ENCODE measurements at places on chromosomes 3 and 15.

- no peak for DNase-seq
Measured at GRCh38 chr3:111107662-111108035, 36.0 kb downstream of the NECTIN3 start.

DNA sequence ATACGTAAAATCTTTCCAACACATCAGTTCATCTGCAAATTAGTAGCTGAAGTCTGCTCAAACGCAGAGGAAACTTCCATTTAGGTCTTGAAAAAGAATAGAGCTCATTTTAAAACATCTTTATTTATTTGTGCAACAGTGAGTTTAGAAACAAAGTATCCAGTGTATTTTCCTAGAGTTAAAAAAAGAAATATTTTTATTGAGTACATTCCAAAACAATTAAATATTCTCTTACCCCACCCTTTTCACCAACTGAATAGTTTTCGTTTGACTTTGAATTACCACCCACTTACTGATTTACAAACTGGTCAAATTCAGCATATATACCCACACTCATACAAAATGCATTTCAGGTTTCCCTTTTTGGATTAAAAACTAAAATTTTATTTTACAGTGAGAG, 104.7 kb downstream of the ZBTB20 start:
- no peak for DNase-seq

DNA sequence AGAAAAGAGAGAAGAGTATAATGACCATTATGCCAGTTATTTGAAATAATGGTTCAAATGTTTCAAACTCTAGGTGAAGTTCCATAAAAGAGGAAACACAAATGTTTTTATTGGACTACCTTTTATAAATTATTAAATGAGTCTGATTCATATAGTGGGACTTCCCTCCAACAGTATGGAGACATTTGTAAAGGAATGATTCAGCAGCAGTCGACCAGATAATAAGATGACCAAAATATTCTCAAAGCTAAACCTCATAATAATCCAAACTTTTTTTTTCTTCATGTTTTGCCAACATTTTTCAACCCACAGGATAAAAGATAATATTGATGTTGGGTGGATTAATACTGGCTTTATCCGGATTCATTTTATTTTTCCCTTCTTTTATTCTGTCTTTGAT, 18.8 kb downstream of the TIPARP start:
- DNase-seq: no peak

GRCh38 chr15:70788114-70789049, 25.0 kb upstream of the UACA start:
- no peak for DNase-seq

GRCh38 chr3:58604031-58604430, 26.8 kb upstream of the FAM107A start:
- DNase-seq: no peak

DNA sequence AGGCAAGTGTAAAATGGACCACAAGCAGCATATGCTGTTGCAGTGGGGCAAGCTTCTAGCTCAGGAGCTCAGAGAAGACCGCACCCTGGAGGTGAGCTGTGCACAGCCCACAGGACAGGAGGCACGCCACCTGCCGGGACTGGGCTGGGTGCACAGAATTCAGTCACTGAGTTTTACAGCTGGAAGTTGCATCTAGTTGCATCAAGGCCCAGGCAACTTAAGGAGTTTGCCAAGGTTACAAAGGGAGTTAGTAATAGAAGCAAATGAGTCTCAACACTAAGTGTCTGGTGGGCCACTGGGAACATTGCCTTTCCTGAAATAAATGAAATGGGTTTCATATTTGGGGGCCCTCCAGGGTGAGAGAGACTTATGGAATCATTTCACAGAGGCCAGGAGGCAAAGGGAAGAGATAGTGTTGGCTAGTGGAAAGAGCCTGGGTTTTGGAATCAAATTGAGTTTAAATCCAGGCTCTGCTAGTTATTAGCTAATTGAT, 36.0 kb upstream of the TIMP4 start:
- no peak for DNase-seq

GRCh38 chr3:46854555-46854991, 8.7 kb downstream of the MYL3 start:
- no peak for DNase-seq

GRCh38 chr15:99546441-99547100, 19.2 kb upstream of the MEF2A start:
- DNase-seq: no peak

GRCh38 chr3:128597900-128598299, 52.7 kb downstream of the RPN1 start:
- DNase-seq: no peak

DNA sequence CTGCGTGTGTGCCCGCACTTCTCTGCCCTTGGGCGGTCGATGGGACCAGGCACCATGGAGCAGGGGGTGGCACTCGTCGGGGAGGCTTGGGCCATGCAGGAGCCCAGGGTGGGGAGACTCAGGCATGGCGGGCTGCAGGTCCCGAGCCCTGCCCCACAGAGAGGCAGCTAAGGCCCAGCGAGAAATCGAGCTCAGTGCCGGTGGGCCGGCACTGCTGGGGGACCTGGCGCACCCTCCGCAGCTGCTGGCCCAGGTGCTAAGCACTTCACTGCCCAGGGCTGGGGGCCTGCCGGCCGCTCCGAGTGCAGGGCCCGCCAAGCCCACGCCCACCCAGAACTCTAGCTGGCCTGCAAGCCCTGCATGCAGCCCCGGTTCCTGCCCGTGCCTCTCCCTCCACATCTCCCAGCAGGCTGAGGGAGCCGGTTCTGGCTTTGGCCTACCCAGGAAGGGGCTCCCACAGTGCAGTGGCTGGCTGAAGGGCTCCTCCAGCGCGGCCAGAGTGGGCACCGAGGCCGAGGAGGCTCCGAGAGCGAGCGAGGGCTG, 553 bp upstream of the RTP4 start:
- no peak for DNase-seq

- DNase-seq: peak; percentile 52
Measured at GRCh38 chr3:94234177-94234788, 171.4 kb downstream of the NSUN3 start.

GRCh38 chr3:112804021-112804420, 42.6 kb downstream of the CD200R1L start:
- no peak for DNase-seq

DNA sequence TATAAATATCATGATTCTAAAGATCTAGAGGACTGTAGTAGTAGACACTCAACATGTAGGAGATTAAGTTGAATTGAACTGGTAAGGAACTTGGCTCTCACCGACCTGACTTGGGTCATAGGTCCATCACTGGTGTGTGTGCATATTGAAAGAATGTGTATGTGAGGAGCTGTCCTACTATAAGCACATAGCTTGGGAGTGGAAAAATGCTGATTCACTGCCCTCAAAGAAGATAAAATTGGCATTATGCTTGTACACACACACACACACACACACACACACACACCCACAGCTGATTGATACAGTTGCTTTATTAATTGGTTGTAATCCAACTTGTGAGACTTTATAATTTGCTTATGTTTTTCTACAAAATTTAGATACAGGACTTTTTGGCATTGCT, 411.0 kb upstream of the NR2F2 start:
- DNase-seq: no peak

DNA sequence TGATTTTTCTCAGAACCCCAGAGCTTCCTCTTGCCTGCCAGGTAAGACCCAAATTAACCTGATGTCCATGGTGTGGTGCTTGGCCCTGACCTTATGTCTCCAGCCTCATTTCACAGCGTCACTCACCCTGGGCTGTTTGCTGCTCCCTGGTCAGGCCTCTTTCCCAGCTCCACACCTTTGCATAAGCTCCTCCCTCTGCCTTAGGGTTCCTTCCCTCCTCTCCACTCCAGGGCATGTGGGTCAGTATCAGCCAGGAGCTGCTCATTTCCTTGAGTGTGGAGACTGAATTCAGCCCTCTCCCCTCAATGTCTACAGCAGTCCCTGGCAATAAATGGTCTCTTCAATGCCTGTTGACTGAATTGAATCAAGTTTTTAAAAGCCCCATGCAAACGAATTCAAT, 75.6 kb upstream of the ANKRD34C start:
- DNase-seq: no peak

DNA sequence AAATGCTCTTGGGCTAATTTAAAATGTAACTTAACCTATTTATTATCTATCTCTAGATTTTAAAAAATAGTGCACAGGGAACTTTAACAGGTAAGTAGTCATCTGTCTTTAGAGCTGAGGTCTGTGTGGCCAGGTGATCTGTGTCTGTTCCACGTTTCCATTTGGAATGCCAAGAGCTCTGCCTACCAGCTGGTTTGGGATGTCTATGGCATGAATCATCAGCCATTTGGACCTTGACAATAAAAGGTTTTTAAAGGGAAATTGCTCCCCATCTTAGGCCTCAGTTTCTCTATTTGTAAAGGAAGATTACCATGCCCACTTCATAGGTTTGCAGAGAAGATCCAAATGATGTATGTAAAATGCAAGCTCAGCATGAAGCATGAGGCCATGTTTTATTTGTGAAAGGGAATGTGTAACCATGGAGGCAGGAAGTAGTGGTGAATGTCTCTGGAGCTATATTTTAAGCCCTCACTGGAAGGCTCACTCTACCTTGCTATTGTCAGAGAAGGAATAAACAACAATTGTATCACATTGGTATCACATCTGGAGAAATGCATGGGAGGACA, 548.1 kb upstream of the LMCD1 start:
- no peak for DNase-seq

DNA sequence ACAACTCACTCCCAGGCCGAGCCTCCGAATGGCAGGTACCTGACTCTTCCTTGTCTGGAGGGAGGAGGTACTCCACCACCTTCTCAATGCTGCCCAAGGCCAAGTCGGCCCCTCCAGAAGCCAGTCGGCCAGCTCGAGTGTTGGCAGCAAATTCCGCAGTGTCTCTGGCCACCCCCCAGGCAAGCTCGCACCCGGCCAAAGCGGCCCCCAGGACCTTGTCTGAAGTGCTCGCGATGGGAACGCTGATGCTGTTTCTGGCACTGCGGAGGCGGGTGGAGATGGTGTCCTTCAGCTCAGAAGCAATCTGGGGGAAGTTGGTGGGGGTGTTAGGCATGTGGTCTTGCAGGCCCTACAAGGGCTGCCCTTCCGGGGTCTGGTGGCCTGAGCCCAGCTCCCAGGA, 9.2 kb downstream of the PLIN1 start:
- no peak for DNase-seq

DNA sequence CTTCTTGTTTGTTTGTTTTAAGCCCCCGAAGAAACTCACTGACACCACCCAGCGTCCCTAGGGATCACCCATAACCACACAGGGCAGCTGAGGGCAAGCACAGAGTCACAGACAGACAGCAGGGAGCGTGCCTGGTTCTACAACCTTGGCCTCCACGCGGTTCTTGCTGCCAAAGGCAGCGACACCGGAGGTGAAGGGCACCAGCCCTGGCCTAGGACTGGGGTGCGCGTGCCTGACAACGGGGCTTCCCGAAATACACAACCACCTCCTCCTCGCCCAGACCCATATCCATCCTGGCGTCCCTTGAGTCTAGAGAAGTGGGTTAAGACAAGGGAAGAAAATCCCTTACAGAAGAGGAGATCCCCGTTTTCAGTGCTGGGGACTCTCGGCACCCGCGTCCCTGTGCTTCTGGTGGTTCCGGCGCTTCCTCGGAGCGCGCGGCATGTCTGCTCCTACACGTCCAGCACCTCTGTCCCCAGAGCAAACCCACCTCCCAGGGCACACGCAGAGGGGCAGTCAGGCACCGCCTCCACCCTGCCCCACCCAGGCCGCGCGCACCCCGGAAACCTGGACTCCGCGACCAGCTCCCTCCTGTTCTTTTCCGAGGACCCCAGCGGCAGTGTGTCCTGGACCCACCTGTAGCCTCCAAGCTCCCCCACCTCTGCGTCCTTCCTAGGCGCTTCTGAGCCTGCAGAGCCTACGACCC, 911 bp downstream of the RFTN1 start:
- DNase-seq: no peak

- DNase-seq: peak; percentile 72
Measured at GRCh38 chr3:138941259-138941885, 5.6 kb downstream of the FOXL2 start.

DNA sequence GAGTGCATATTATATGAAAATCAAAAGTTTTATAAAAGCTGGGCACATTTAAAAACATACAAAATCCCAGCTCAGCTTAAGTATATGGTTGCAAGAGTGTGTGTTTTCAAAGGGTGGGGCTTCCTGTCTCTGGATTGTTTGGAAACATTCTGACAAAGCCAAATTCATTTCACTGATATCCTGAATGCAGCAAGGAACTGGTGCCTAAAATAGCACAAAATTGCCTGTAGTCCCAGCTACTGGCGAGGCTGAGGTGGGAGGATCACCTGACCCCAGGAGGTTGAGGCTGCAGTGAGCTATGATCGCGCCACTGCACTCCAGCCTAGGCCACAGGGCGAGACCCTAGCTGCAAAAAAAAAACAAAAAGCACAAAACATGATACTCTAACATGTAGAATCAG, 13.0 kb upstream of the TJP1 start:
- DNase-seq: no peak

DNA sequence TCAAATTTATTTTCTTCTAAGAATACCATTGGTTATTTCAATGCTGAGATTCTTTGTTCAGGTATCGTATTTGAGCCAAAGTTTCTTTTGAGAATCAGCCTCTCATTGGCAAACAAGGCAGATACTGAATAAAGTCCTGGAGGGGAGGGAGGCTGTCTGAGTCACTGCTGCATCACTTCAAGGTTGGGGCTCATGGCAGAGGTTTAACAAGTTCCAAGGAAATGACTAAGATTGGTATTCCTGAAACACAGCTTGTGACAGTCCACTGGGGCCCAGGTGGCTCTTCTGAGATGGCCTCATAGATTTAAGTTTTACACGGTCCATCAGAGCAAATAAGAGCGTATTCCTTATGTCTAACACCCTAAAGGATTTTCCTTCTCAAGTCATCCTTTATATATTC, 213.8 kb upstream of the STAC start:
- peak; percentile 25 for DNase-seq

DNA sequence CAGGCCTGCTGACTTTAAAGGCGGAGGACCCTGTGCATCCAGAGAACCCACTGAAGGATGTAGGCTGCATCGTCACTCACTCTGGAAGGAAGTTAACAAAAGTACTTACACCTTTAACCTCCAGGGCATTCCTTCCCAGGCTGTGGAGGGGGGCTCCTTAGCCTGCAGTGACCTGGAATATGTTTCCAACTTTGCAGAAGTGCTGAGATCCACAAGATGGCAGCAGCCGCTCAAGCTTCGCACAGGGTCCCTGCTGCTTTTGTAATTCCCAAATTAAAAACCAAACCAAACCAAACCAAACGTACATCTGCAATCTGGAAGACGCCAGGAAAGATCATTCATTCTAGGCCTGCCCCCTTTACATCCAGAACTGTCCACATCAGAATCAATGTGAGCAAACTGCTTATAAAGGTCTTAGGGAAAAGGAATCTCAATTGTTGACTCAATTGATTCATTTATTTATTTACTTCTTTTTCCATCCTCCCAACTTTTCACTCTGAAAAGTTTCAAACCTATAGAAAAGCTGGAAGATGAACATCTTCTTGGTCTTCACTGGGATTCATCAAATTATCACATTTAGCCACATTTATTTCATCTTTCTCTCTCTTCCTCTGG, 70.5 kb upstream of the KLHL25 start:
- DNase-seq: peak; percentile 36

DNA sequence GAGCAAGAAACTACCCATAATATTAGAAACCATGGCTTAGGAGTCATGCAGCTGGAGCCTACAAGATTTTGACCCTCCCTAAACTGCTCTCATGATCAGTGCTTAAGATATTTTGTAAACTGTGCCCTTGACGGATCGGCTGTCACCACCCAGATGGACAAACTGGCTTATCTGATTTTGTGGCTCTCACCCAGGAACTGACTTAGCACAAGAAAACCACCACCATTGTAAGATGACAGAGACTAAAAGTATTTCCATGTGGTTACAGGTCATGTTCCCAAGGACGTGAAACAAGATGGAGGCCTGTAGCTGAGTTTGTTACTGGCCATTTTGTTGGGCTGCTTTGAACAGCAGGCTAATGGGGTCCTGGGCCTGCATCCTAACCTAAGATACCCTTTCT, 940.9 kb downstream of the OTOL1 start:
- no peak for DNase-seq

- DNase-seq: no peak
Measured at GRCh38 chr3:95751509-95751908, 1062.9 kb upstream of the EPHA6 start.
